ENCODE measurements at places on chromosomes 2 and 18. TPM values are rescaled to one million over a fixed set of nuclear protein-coding genes. Genes with fewer than 3 reads are reported as not detected.

CAB39 gene
- total RNA-seq: 146 TPM

SLC40A1 gene
- 0.47 TPM for total RNA-seq

RAB31 gene
- 6.9 TPM for total RNA-seq

CDCA7 gene
- 55.4 TPM for total RNA-seq

AQP4 gene
- total RNA-seq: not detected
